Fibroblast of lung (primary cell): ENCODE measurements at places on chromosomes 5 and 9. TPM values are rescaled to one million over a fixed set of nuclear protein-coding genes. Genes with fewer than 3 reads are reported as not detected.

Gene C5orf52
- total RNA-seq: not detected in 2 replicates

Gene CATSPER3
- under 0.01 and 0.17 TPM in 2 replicates for total RNA-seq

Gene AGPAT2
- 31.8 and 43.3 TPM in 2 replicates for total RNA-seq

Gene IFNB1
- under 0.01 and 0.17 TPM in 2 replicates for total RNA-seq

Gene CSF2
- total RNA-seq: 0.51 and 0.66 TPM in 2 replicates

Gene ACSL6
- total RNA-seq: 0.26 and 0.33 TPM in 2 replicates

Gene AGXT2
- not detected in 2 replicates for total RNA-seq

Gene IL5
- total RNA-seq: not detected in 2 replicates

Gene NR2F1-AS1
- total RNA-seq: 33.6 and 44.6 TPM in 2 replicates

Gene MARCHF11
- not detected in 2 replicates for total RNA-seq

Gene GLRX
- total RNA-seq: 54.2 and 91.8 TPM in 2 replicates

Gene AQP3
- 9.0 and 16.2 TPM in 2 replicates for total RNA-seq

Gene PCDHGC3
- 59.0 and 63.4 TPM in 2 replicates for total RNA-seq

Gene TYRP1
- 0.17 TPM in 1 of 2 replicates, not detected in the other for total RNA-seq

Gene CCDC192
- total RNA-seq: not detected in 2 replicates

Gene AK8
- total RNA-seq: 0.17 and 0.26 TPM in 2 replicates

Gene PFN3
- total RNA-seq: not detected in 2 replicates

Gene OLFM1
- total RNA-seq: 2.0 and 2.3 TPM in 2 replicates

Gene PCDHGB3
- total RNA-seq: 3.1 and 5.8 TPM in 2 replicates

Gene BARHL1
- not detected in 2 replicates for total RNA-seq

Gene SLC36A3
- not detected in 2 replicates for total RNA-seq

Gene HMMR
- total RNA-seq: 1.3 and 19.7 TPM in 2 replicates

Gene GFRA3
- not detected in 2 replicates for total RNA-seq

Gene C5orf15
- total RNA-seq: 31.8 and 43.1 TPM in 2 replicates

Gene NOXA1
- total RNA-seq: 0.66 and 0.77 TPM in 2 replicates

Gene SLC34A1
- not detected in 2 replicates for total RNA-seq

Gene PCDHGA8
- total RNA-seq: 2.6 and 4.6 TPM in 2 replicates

Gene TOR4A
- total RNA-seq: 12.6 and 22.1 TPM in 2 replicates

Gene MZB1
- total RNA-seq: 0.17 TPM in 1 of 2 replicates, not detected in the other

Gene IL4
- total RNA-seq: not detected in 2 replicates

Gene DNM1
- total RNA-seq: 11.8 and 30.4 TPM in 2 replicates

Gene GARIN3
- not detected in 2 replicates for total RNA-seq
